ENCODE measurements at places on chromosomes 1 and 21. TPM values are rescaled to one million over a fixed set of nuclear protein-coding genes. Genes with fewer than 3 reads are reported as not detected.

DNA sequence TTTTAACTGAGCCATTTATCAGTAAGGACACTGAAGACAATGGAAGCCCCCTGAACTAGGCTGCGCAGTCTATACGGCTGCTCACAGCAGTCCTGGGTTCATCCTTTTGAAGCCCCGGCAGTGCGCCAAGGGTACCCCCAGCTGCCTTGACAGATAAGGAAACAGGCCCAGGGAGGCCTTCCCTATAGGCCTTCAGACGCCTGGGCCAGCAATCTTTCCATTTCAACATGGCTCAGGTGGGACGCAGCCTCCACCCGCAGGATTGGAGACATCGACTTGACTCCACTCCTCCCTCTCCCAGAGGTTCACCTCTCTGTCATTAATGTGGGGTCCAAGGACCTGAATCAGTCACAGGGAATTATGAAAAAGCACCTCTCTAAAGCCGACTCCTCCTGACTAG is 2.8 kb upstream of the LYPD8 start:
- no peak for DNase-seq

DNA sequence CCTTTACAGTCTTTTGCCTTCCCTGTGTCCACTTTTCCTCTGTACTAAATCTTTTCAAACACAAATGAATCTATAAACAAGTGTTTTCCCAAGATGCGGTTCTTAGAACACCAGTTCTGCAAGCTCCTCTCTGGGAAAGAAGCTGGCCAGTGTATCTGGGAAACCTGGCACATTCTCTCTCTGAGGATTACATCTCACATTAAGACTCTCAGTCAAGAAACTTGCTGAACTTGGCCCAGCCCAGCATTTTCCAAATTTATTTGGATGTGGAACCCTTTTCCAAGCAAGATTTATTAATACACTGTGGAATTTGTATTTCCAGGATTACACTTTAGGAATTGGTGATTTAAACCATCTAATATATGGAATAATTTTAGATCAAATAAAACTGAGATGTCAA is 105.7 kb downstream of the ZNF281 start:
- DNase-seq: no peak

- DNase-seq: no peak
Observed at GRCh38 chr21:38721055-38721454, 84.7 kb upstream of the ETS2 start.

- DNase-seq: no peak
Observed at GRCh38 chr1:66613187-66613586, 79.2 kb downstream of the SGIP1 start.

SLC6A9 gene
- 1.6 TPM for total RNA-seq

HCN3 gene
- 0.10 TPM for total RNA-seq

HSD3B1 gene
- not detected for total RNA-seq

SERINC2 gene
- total RNA-seq: 25.8 TPM

PYGO2 gene
- 10.3 TPM for total RNA-seq

KRTAP19-1 gene
- total RNA-seq: not detected
